H54 (cell line): ENCODE measurements at places on chromosomes 1 and 21.

DNA sequence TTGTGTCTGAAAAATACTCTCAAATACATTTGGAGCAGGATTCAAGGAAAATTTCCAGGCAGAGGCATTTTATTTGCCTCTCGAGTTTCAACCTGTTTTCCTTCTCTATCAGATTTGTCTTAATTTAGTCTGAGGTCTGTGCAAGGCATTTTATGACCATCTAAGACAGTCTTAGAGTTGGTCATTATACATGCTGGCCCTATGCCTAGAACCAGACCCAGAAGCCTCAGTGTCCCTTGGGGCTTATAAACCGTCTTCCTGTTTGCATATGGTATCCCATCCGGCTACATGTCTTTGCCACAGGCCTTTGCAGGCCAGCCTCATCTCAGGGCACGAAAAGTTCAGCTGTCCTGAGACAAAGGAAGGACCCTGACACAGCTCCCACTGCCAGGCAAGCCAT, 346.1 kb downstream of the SIPA1L2 start:
- no peak for DNase-seq

DNA sequence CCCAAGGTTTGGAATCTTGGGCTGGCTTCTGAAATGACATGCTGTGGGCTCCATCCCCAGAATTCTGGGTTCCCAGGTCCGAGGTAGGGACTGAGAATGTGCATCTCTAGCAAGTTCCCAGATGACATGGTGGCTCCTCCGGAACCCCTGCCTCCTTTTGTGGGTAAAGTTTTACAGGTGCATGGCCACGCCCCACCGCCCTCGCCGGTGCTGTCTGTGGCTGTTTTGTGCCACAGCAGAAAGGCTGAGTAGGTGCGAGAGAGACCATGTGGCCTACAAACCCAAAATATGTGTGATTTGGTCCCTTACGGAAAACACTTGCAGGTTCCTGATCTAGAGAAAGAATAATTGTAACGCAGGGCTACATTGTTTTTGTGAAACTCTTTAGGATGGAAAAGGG, 30.9 kb downstream of the SKI start:
- DNase-seq: no peak

DNA sequence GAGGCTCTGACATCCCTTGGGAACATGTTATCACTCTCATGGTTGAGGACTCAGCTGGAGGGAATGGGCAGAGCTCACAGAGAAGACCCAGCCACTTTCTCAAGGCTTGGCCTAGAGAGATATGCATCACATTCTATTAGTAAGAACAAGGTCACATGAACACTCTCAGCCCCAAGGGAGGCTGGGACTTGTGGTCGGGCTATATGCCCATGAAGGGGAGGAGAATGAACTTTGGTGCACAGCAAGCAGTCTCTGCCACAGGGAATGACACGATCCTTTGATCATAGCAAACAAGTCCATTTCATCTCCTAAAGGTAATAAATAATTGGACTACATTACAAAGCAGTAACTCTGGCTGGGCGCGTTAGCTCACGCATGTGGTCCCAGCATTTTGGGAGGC, 105.7 kb downstream of the SYF2 start:
- DNase-seq: no peak

DNA sequence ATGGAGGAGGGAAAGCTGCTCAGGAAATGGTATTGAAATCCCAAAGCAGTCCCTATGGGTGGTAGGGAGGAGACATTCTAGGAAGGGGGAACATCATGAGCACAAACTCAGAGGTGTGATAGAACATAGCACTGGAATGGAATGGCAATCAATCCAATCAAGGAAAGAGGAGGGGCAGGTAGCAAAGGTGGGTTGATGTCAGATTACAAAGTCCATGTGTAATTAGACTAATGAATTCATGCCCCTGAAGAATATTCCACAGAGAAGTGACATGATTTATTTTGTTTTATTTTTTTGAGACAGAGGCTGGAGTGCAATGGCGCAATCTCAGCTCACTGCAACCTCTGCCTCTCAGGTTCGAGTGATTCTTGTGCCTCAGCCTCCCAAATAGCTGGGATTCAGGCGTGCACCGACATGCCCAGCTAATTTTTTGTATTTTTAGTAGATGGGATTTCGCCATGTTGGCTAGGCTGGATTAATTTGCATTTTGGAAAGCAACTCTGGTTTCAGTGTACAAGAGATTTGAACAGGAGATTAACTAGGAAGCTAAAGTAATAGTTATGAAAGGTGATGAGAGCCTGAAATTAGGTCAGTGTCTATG, 36.1 kb downstream of the DEGS1 start:
- DNase-seq: no peak

GRCh38 chr1:117366177-117367045, 838 bp upstream of the MAN1A2 start:
- DNase-seq: peak; percentile 61

- no peak for DNase-seq
Measured at GRCh38 chr1:174657411-174657810, 209.6 kb downstream of the GPR52 start.

DNA sequence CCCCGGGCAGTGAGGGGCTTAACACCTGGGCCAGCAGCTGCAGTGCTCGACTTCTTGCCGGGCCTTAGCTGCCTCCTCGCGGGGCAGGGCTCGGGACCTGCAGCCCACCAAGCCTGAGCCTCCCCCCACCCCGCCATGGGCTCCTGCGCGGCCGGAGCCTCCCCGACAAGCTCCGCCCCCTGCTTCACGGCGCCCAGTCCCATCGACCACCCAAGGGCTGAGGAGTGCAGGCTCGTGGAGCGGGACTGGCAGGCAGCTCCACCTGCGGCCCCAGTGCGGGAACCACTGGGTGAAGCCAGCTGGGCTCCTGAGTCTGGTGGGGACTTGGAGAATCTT, 67.8 kb upstream of the NR5A2 start:
- no peak for DNase-seq

DNA sequence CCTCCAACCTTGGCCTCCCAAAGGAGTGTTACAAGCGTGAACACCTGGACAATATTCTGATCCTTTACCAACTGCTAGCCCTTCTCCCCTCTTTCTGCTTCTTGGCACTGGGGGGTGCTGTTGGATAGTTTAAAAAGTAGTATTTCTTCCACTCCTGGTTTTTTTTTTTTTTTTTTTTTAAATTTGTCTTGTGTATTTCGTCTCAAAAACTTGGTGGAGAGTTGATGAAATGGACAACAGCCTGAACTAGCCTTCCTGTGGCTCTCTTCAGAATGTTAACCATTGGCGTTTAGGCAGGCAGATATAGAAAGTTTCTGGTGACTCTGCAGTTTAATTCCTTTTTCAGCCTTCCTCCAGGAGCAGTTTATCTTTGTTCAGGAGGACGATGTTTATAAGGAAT, 69.7 kb upstream of the USP24 start:
- no peak for DNase-seq

- no peak for DNase-seq
Measured at GRCh38 chr1:36304521-36304920, 1.6 kb upstream of the SH3D21 start.

DNA sequence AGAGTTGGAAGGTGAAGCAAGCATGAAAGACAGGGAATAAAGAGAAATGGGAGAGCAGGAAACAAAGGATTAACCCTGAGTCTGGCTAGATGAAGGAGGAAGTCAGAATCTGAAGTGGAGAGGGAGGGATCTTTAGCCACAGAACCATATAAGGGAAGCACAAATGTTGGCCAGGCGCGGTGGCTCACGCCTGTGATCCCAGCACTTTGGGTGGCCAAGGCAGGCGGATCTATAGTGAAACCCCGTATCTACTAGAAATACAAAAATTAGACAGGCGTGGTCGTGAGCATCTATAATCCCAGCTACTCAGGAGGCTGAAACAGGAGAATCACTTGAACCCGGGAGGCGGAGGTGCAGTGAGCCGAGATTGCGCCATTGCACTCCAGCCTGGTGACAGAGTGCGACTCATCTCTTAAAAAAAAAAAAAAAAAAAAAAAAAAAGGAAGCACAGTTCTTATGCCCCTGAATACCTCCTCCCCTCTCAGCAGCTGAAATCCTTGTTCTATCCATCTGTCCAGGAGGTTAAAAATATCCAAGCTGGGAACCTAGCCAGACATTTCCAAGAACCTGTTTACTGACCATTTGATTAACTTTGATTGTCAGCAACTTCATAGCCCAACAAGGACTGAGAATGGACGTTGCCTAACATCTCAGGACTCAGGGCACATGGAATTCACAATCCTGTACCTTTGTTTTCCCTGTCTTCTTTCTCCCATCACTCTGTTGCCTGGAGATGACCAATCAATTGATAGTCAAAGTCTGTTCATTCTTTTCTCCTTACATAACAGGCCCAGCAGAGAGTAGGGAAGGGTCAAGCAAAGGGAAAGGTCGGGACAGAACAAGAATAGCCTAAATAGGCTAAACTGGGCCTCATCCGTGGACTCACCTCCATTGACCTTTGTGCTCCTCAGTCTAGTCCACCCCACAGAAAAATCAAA, 10.6 kb downstream of the TXNIP start:
- no peak for DNase-seq

DNA sequence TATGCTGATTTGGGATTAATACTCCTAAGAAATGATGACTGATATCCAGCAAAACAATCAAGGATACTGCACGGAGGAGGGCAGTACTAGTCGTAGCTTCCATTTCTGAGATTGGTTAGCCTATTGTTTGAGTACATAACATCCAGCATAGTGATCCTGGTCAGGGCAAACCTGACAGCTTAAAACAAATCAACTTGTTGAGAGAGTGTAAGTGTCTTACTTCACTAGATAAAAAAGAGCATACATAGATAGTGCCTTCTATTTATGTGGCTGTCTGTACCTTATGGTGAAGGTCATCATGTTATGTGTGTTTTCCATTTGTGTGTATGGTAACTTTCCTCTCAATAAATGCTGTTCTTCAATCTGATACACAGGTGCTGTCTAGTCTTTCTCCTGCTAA, 228.4 kb downstream of the PTGER3 start:
- no peak for DNase-seq

DNA sequence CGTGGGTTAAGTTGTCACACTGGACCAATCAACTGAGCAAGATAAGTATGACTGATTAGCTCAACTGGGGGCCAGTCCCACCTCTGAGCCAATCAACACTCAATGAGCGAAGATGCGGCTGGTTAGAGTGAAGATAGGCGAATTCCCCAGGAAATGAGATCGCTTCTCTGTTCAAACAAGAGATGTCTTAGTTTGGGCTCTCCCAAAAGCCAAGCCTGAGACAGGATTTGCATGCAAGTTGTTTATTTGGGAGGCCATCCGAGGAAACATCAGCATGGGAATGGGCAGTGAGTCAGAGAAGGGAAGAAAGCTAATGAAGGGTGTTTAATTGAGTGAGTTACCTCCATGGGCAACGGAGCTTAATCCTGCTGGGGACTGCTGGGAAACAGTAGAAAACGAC, 4.9 kb upstream of the GJB5 start:
- DNase-seq: no peak

- DNase-seq: no peak
Measured at GRCh38 chr1:56572334-56573050, 6.9 kb downstream of the PLPP3 start.

DNA sequence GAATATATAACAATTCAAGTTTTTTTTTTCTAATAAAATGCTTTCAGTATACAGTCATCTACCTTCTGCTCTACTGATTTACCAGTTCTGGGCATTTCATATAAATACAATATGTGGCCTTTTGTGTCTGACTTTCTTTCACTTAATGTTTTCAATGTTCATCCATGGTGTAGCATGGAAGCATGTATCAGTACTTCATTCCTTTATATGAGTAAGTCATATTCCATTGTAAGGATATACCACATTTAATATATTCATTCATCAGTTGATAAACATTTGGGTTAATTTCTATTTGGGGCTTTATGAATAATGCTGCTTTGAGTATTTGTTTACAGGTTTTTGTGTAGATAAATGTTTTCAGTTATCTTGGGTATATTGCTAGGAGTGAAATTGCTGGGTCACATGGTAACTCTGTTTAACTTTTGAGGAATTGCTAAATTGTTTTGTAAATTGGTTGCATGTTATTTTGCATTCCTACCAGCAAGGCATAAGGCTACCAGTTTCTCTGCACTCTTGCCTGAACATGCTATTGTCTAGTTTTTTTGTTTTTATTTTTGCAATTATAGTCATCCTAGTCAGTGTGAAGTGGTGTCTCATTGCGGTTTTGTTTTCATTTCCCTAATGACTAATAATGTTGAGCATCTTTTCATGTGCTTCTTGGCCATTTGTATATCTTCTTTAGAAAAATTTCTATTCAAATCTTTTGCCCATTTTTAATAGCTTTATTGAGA, 206.1 kb downstream of the TM2D1 start:
- no peak for DNase-seq

- peak; percentile 9 for DNase-seq
Measured at GRCh38 chr21:15289896-15290841, 225.4 kb upstream of the NRIP1 start.

- no peak for DNase-seq
Measured at GRCh38 chr1:3027611-3028371, 6.5 kb downstream of the ACTRT2 start.

GRCh38 chr1:97901017-97901658, 19.7 kb downstream of the DPYD start:
- no peak for DNase-seq

GRCh38 chr1:1678581-1679380, 13.8 kb downstream of the SLC35E2B start:
- DNase-seq: no peak

GRCh38 chr1:116115476-116116439, 4.6 kb downstream of the MAB21L3 start:
- no peak for DNase-seq

GRCh38 chr21:36471254-36471723, 8.6 kb downstream of the CLDN14 start:
- peak; percentile 36 for DNase-seq

- no peak for DNase-seq
Measured at GRCh38 chr21:44548381-44548780, 2.9 kb downstream of the KRTAP10-2 start.

- DNase-seq: no peak
Measured at GRCh38 chr1:86423473-86423872, 498 bp upstream of the CLCA2 start.

DNA sequence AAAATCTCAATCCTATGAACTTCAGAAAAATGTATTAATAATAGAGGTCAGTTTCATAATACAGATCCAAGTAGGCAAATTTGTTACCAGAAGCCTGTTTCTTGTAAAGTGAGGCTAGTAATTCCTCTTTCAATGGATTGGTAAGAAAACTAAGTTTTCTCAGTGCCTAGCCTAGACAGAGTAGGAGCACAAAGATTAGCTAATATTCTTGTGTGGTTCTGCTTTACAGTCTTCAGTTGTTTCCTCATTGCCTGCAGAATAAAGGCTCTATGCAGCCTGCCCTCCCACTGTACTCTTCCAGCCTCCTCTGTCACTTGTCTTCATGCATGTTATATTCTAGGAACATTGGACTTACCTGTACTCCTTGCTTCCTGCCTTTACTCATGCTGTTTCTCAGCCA, 2.4 kb upstream of the PPP1R15B start:
- DNase-seq: no peak

GRCh38 chr1:28359592-28360239, 9.8 kb upstream of the PHACTR4 start:
- DNase-seq: no peak

- DNase-seq: no peak
Measured at GRCh38 chr1:183806675-183807074, 1.8 kb downstream of the RGL1 start.

DNA sequence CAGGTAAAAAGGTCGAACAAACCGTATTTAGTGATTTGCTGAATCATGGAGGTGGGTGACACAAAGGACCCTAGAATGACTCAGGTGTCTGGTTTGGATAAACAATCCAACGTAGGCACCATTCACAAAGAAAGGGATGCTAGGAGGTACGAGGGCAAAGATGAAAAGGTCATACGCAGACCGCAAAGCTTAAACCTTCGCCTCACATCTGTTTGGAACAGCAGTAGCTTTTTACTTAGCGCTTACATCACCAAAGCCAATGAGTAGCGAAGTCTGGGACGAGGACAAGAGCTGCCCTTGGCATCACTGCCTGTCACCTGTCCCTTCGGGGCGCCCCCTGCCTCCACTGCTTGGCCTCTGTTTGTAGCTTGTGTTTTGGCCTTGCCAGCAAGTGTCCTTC, 350.2 kb downstream of the SMYD3 start:
- no peak for DNase-seq
